Lung (tissue), 17 donors: ENCODE measurements at places on chromosomes 1 and 21. TPM values are rescaled to one million over a fixed set of nuclear protein-coding genes. Genes with fewer than 3 reads are reported as not detected.
A peak's percentile ranks its signal among the peaks of the same experiment; 100 is the strongest.

The MSH4 gene
- total RNA-seq: 0.40 TPM

The TMEM52 gene
- total RNA-seq: not detected

The CFAP45 gene
- 29.5 TPM for total RNA-seq

The CHI3L2 gene
- 30.1 TPM for total RNA-seq

The HCRTR1 gene
- not detected for total RNA-seq

The S100A16 gene
- 119 TPM for total RNA-seq

The CR2 gene
- total RNA-seq: 3.6 TPM

The TCHHL1 gene
- not detected for total RNA-seq

DNA sequence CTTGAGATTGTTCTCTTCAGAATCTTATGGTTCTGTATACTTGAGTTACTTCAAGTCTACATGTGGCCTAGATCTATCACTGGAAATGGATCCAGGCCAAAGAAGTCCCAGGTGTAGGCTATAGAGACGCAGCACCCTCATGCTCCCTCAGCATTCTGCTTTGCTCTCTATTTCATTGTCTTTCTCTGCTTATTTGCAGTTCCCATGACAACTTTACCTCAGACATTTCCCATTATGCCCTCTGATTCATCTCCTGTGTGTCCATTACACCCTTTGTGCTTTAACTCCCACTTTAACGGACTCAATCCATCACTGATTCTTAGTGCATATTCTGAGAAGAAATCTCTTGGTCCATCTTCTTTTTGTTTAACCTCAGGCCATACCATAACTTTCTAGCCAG, 236.9 kb upstream of the NRIP1 start:
- H3K4me1 ChIP-seq: no peaks in the 10 kb centered on the region
- H3K27me3 ChIP-seq: no peaks in the 10 kb centered on the region
- H3K36me3 ChIP-seq: no peaks in the 10 kb centered on the region

DNA sequence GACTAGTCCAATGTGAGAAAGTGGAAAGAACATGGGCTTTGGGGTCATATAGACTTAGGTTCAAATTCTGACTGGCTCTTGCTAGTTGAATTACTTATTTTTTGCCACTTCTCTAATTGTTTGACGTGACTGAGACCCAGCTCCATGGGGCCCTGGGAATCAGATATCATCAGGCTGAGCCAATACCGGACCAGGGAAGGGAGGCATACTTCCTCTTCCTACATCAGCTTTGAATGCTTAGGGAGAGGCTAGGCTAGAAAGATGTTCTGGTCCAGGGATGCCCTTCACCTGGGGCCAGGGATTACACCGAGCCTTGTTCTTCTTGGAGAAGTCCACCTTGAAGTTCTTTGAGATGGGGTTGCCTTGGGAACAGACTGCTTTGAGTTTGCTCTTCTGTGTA, 3.7 kb upstream of the NR1I3 start:
- no peaks in the 10 kb centered on the region for H3K27me3 ChIP-seq
- no peak overlapping the region for H3K27ac ChIP-seq
- H3K36me3 ChIP-seq: no peaks in the 10 kb centered on the region

- no peak overlapping the region for H3K4me3 ChIP-seq
- H3K4me1 ChIP-seq: peaks cover 22% of the 10 kb centered on the region
- no peak for DNase-seq
- H3K27ac ChIP-seq: no peak overlapping the region
- H3K27me3 ChIP-seq: no peaks in the 10 kb centered on the region
These were observed 9.8 kb downstream of the DUSP10 start for GRCh38 chr1:221732052-221732451.

- H3K27me3 ChIP-seq: no peaks in the 10 kb centered on the region
- DNase-seq: no peak
- no peaks in the 10 kb centered on the region for H3K36me3 ChIP-seq
- H3K4me1 ChIP-seq: peaks cover 75% of the 10 kb centered on the region
These were observed 4.1 kb downstream of the KIF21B start for GRCh38 chr1:201019321-201019977.

GRCh38 chr1:82398357-82398756, 597.6 kb downstream of the ADGRL2 start:
- H3K27me3 ChIP-seq: no peaks in the 10 kb centered on the region
- no peaks in the 10 kb centered on the region for H3K4me1 ChIP-seq
- H3K36me3 ChIP-seq: no peaks in the 10 kb centered on the region
- DNase-seq: no peak
- H3K27ac ChIP-seq: no peak overlapping the region

GRCh38 chr1:50348449-50349241, 74.6 kb downstream of the DMRTA2 start:
- no peak overlapping the region for H3K4me3 ChIP-seq
- H3K27ac ChIP-seq: no peak overlapping the region
- no peaks in the 10 kb centered on the region for H3K27me3 ChIP-seq
- DNase-seq: peak; percentile 61
- H3K36me3 ChIP-seq: no peaks in the 10 kb centered on the region

GRCh38 chr1:101044259-101044658, 18.7 kb upstream of the DPH5 start:
- no peak overlapping the region for H3K27ac ChIP-seq
- H3K4me3 ChIP-seq: no peak overlapping the region
- no peaks in the 10 kb centered on the region for H3K36me3 ChIP-seq
- no peak for DNase-seq

- no peaks in the 10 kb centered on the region for H3K27me3 ChIP-seq
- peaks cover 26% of the 10 kb centered on the region for H3K4me1 ChIP-seq
- H3K36me3 ChIP-seq: no peaks in the 10 kb centered on the region
These were observed 973 bp downstream of the C1orf74 start for GRCh38 chr1:209783386-209783785.

DNA sequence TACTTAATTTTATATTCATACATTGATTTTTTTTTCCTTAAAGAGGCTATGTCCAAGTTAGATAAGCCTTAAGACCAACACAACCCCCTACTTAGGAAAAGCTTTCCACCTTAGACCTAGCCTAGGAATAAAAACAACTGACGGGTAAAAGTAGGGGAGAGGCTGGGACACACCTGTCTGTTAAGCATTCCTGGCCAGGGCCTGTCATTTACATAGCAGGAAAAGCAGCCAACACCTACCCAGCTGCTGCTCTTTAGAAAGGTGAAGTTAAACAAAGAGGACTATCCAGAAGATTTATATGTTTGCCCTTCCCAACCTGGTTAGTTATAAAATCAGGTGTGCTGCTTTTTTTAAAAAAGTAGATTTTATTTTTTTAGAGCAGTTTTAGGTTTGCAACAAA, 29.1 kb upstream of the SAMD13 start:
- peak overlapping the region; percentile 22 for H3K27ac ChIP-seq
- no peak for DNase-seq

GRCh38 chr1:95497566-95497965, 263.6 kb downstream of the RWDD3 start:
- no peaks in the 10 kb centered on the region for H3K4me1 ChIP-seq
- H3K4me3 ChIP-seq: no peak overlapping the region
- H3K36me3 ChIP-seq: no peaks in the 10 kb centered on the region
- no peak for DNase-seq

- H3K36me3 ChIP-seq: no peaks in the 10 kb centered on the region
- no peaks in the 10 kb centered on the region for H3K27me3 ChIP-seq
These were observed 254.8 kb upstream of the PLXNA2 start for GRCh38 chr1:208499026-208499425.

GRCh38 chr1:54253480-54253879, 53.5 kb downstream of the MRPL37 start:
- H3K27ac ChIP-seq: no peak overlapping the region
- H3K27me3 ChIP-seq: no peaks in the 10 kb centered on the region
- no peak overlapping the region for H3K4me3 ChIP-seq
- H3K4me1 ChIP-seq: peaks cover 4% of the 10 kb centered on the region
- H3K36me3 ChIP-seq: peaks cover 13% of the 10 kb centered on the region

GRCh38 chr1:87392248-87393192, 63.8 kb downstream of the LMO4 start:
- H3K27ac ChIP-seq: no peak overlapping the region
- H3K4me1 ChIP-seq: peaks cover 6% of the 10 kb centered on the region
- DNase-seq: peak; percentile 58

DNA sequence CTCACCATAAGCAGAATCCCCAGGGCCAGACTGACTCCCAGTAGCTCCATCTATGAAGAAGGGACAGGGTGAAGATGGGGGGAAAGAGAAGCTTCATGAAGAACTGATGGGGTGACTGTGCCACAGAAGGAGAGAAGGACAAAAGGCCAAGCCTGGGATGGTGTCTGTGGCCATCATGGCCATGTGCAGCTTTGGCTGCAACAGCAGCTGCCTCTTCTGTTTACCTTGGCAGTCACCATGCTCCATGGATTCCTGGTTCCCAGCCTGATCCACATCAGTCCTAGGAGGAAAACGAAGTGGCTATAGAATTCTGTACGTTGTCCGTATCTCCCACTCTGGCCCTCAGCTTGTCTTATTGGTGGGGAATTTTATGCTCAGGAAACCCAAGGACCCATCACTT, 12.0 kb downstream of the SEMA6C start:
- DNase-seq: no peak
- H3K36me3 ChIP-seq: no peaks in the 10 kb centered on the region
- no peak overlapping the region for H3K27ac ChIP-seq
- no peak overlapping the region for H3K4me3 ChIP-seq
- no peaks in the 10 kb centered on the region for H3K4me1 ChIP-seq
- H3K27me3 ChIP-seq: no peaks in the 10 kb centered on the region

- H3K4me1 ChIP-seq: peaks cover 40% of the 10 kb centered on the region
- H3K27ac ChIP-seq: peak overlapping the region; percentile 62
- no peak overlapping the region for H3K4me3 ChIP-seq
- no peaks in the 10 kb centered on the region for H3K27me3 ChIP-seq
- no peak for DNase-seq
These were observed 150.8 kb downstream of the ETS2 start for GRCh38 chr21:38956521-38956855.

GRCh38 chr1:147726168-147726567, 34.2 kb downstream of the GJA5 start:
- H3K36me3 ChIP-seq: no peaks in the 10 kb centered on the region
- no peak overlapping the region for H3K27ac ChIP-seq
- DNase-seq: no peak

GRCh38 chr1:60279798-60280197, 206.2 kb upstream of the C1orf87 start:
- no peak overlapping the region for H3K4me3 ChIP-seq
- DNase-seq: no peak
- no peaks in the 10 kb centered on the region for H3K4me1 ChIP-seq

DNA sequence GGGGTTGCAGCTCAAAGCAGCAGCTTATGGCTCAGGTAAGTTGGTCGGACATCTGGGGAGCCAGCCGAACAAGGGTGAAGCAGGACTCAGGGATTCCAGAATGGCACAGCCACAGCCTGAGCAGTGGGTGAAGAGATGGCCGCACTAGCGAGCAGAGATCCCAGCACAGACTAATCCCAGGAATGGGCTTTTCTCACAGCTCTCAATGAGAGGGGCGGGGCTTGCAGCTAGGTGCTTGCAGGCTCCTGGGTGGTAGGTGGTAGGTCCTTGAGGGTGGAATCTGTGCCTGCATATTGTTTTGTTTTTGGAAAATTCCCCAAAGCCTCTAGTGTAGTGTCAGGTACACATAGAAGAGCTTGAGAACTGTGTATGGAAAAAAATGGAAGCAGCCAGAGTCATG, 9.0 kb downstream of the KIAA0040 start:
- H3K27ac ChIP-seq: no peak overlapping the region
- DNase-seq: no peak
- H3K36me3 ChIP-seq: no peaks in the 10 kb centered on the region
- no peaks in the 10 kb centered on the region for H3K27me3 ChIP-seq

DNA sequence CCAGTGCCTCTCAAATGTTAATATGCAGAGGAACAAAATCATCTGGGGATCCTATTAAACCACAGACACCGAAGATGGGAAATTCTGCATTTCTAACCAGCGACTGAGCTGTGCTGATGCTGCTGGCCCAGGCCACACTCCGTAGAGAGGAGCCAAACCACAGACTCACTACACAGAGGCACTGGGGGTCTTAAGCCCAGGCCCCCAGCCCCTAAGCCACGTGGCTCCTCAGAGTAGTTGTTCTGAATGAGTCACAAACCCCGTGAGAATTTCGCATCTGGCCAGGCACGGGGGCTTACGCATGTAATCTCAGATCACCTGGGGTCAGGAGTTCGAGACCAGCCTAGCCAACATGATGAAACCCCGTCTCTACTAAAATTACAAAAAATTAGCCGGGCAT, 2.8 kb upstream of the CELA2A start:
- H3K27me3 ChIP-seq: no peaks in the 10 kb centered on the region
- H3K27ac ChIP-seq: no peak overlapping the region
- no peaks in the 10 kb centered on the region for H3K4me1 ChIP-seq
- H3K4me3 ChIP-seq: no peak overlapping the region
- DNase-seq: no peak
- no peaks in the 10 kb centered on the region for H3K36me3 ChIP-seq

GRCh38 chr21:42306366-42307035, 8.7 kb downstream of the TFF3 start:
- H3K27ac ChIP-seq: no peak overlapping the region
- H3K4me1 ChIP-seq: no peaks in the 10 kb centered on the region
- H3K4me3 ChIP-seq: no peak overlapping the region
- no peaks in the 10 kb centered on the region for H3K27me3 ChIP-seq
- no peak for DNase-seq

DNA sequence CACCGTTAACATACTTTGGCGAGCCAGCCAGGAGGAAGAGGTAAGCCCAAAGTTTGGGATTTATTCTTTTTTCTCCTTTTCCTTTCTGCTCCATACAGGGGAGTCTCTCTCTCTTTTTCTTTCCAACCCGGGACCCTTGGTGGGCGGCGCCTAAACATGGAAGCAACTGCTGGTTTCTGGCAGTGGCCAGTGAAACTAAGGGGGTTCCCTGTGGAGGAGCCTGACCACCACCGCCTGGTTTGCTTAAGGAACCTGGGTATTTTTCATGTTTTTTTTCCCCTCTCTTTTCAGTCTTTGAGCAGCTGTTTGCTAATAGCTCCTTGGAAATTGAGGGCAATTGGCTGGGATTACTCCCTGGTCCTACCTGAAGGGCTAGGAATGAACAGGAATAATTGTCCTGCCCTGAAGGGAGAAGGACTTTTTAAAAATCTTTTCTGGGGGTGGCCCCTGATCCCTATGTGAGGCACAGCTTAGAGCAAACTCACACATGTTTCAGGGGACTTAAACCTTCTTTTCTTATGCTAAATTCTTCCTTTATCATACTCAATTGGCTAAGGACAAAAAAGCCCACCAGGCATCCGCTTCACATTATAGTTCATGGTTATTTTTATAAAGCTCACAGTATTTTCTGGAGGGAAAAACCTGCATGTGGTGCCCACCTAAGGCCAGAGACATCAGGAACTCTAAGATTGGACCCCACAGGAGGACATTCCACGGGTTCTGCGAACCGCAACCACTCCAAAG, 61.3 kb upstream of the PLD5 start:
- H3K27ac ChIP-seq: no peak overlapping the region
- H3K4me1 ChIP-seq: no peaks in the 10 kb centered on the region
- no peaks in the 10 kb centered on the region for H3K27me3 ChIP-seq
- no peaks in the 10 kb centered on the region for H3K36me3 ChIP-seq

GRCh38 chr1:159647616-159648015, 60.0 kb downstream of the APCS start:
- no peaks in the 10 kb centered on the region for H3K36me3 ChIP-seq
- H3K4me3 ChIP-seq: no peak overlapping the region
- H3K4me1 ChIP-seq: no peaks in the 10 kb centered on the region
- no peak overlapping the region for H3K27ac ChIP-seq

DNA sequence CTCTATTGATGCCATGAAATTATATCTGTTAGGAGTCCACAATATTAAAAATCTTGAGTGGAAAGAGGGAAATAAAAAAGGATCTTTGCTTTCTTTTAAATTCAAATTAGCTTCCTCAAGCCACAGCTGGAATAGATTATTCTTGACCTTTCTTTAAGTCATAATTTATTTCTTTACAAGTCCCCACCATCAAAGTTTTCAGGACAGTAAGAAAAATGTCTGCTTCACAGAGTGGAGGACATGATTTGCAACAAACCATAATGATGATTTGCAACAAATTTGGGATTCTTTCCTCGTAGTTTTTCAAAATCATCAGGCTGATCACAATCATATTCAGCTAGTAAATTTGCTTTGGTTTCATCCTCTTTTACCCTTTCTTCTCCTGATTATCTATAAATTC, 301.8 kb upstream of the NRIP1 start:
- H3K27ac ChIP-seq: no peak overlapping the region
- H3K36me3 ChIP-seq: no peaks in the 10 kb centered on the region
- DNase-seq: no peak
- no peak overlapping the region for H3K4me3 ChIP-seq
